ENCODE measurements at places on chromosomes 2 and 18. TPM values are rescaled to one million over a fixed set of nuclear protein-coding genes. Genes with fewer than 3 reads are reported as not detected.

SULT6B1 gene
- not detected for polyA plus RNA-seq

ITGA6 gene
- polyA plus RNA-seq: 87.4 TPM

DNER gene
- polyA plus RNA-seq: 0.83 TPM

GRCh38 chr2:179354739-179355537 lies 90.3 kb upstream of the SESTD1 start:
- peak; percentile 7 for DNase-seq
